AG04450 (cell line): ENCODE measurements at places on chromosomes 11 and 22. TPM values are rescaled to one million over a fixed set of nuclear protein-coding genes. Genes with fewer than 3 reads are reported as not detected.
A peak's percentile ranks its signal among the peaks of the same experiment; 100 is the strongest.

- DNase-seq, result no peak
Measured at GRCh38 chr11:44860346-44860745, 90.3 kb downstream of the TP53I11 start.

DNA sequence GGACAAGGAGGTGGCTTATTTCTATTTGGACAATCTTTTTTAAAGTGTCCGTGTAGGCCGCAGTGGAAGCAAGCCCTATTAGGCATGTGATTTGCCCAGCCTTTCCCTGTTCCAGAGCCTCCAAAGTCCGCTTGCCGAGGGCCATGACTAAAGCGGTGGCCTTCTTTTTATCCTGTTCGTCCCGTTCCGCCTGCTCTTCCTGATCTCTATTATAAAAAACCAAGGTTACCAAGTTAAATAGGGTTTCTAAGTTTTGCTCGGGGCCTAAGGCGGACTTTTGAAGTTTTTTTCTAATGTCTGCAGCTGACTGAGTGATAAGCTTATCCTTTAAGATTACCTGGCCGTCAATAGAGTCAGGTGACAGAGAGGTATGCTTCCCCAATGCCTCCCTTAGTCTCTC lies 21.6 kb upstream of the MUC15 start:
- no peak for DNase-seq

DNA sequence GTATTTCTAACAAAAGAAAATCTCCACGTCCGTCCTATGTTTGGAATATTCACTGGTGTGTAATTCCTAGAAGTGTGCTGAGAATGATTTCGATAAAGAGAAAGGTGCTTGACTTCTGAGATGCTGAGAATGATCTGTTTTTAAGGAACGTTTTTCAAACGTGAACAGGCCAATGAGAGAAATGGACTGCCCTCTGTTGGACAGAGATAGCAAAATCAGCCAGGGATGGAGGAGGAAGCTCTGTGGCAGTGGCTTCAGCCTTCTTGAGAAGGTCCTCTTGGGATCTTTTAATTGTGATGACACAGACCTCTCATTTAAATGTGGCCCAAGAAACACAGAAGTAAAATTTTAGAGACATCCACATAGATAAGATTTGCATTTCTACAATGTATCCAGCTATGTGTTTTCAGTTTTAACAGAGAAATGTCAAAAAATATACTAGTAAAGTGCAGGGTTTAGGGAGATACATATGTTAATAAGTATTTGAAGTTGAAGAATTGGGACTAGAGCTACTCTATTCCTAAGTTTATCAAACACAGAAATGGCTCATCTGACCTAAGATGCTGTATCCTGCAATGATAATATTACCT lies 84.0 kb upstream of the RCN1 start:
- peak; percentile 6 for DNase-seq

DNA sequence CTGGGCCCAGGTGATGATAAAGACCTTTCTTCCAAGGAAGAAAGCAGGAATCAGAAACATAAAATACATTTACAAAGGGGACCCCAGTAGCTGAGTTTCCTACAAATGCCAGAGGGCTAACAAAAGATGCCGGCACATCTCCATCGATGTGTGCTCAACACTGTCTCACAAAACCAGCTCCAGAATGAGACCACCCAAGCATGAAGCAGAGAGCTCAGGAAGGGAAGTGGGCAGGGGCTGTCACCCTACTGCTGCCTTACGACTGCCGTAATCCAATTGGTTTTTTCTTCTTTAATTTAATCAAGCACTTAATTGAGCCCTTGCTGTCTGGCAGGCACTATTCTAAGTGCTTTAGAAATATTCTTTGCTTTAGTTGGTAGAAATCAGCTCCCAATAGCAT lies 26.1 kb downstream of the SMCO4 start:
- no peak for DNase-seq

- DNase-seq, result peak; percentile 36
Measured at GRCh38 chr22:30947816-30948454, 20.6 kb downstream of the MORC2 start.

GRCh38 chr11:44399968-44400367 lies 90.0 kb upstream of the ALX4 start:
- DNase-seq, result no peak

GRCh38 chr11:67504950-67505581 lies at the start of gene PITPNM1:
Gene PITPNM1 (minus strand): TSS chr11:67505363. CDS start chr11:67504180, 1,183 bp downstream.
- no peak for DNase-seq

DNA sequence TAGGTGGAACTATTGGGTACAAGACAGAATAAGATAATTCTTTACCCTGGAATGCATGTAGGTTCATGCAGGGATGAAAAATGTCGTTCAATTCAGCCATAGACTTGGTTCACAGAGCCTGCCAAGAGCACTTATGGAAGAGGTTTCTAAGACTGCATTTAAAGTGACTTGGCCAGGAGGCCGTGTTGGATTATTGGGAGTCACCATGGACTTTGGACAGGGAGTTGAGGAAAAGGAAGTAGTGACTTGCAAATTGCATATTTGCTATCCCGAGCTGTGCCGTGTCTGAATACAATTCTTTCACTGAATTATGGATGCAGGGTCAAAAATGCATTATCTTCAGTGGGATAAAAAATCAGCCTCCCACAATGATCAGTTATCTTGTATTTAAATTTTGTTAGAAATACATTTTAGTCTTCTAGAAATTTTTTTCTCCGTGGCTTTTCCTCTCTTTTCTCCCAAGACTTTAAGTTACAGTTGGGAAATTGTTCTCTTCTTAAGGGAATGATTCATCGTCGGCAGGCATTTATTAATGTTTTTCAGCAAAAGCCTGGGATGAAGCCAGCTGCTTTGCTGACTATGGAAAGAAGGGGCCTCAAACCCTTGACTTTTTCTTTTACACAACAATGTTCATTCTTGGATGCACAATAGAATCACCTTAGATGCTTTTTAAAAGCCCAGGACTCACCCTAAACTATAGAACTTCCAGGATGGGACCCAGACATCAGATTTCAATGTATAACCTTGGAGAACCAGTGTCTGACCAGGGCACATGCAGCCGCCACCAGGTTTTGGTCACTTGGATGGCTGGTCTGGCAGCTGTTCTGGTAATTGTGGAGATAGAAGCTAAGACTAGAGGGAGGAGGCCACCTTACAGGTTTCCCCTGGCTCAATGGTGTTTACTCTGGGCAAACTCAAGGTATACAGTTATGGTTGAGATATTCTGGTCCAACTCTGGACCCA lies 70.8 kb downstream of the FAT3 start:
- no peak for DNase-seq

DNA sequence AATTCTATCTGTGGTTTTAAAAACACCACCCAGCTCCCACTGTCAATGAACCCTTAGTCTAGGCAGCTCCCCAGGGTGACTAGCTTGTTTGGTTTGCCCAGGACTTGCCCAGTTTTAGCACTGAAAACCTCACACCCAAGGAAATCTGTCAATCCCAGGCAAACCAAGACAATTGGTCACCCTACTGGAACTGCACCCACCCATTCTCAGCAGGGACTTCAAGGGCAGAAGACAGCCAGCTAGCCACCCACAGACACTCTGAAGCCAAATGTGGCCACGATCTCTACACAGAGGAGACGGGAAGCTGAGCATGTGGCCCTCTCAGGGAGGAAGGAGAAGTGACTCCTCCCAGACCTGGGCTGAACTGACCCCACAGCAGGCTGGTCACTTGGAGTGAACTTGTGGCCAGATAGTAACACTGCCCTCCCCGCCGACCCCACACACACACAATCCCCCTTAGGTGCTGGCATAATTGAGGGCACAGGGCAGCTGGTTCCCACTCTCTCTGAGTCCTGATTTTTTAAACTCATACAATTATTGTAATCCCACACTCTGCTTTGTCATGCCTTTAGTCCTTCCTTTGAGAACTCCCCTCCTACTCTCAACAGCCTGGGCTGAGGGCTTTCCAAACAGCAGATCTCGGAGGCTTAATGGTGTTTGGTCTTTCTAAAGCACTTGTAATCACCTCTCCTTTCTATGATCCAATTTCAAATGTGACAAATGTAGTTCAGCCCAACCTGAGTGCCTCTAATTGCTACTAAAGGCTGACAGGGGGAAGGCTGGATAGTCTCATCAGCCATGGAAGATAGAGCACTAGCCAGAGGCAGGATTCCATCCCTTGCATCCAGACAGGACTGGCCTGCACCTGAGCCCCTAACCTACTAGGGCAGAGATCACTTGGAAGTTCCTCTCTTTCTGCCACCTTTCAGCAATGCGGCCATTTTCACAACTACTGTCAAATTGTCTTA lies 74.7 kb upstream of the DRD2 start:
- no peak for DNase-seq

DNA sequence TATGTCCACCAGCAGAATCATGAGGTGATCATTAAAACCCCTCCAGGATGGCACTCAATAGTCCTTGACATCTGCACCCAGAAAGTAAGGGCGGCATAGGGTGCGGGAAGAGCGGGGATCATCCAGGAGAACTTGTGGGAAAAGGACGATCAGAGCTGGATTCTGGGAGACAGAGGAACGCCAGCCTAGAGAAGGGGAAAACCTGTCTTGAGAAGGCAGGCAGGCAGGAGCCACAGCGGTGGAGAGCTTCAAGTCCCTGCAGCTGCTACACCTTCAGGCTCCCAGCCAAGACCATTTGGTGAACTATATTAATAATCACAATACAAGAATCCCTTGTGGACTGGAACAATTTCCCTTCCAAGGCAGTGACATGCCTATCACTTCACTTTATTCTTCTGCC lies 134.3 kb downstream of the BUD13 start:
- no peak for DNase-seq

DNA sequence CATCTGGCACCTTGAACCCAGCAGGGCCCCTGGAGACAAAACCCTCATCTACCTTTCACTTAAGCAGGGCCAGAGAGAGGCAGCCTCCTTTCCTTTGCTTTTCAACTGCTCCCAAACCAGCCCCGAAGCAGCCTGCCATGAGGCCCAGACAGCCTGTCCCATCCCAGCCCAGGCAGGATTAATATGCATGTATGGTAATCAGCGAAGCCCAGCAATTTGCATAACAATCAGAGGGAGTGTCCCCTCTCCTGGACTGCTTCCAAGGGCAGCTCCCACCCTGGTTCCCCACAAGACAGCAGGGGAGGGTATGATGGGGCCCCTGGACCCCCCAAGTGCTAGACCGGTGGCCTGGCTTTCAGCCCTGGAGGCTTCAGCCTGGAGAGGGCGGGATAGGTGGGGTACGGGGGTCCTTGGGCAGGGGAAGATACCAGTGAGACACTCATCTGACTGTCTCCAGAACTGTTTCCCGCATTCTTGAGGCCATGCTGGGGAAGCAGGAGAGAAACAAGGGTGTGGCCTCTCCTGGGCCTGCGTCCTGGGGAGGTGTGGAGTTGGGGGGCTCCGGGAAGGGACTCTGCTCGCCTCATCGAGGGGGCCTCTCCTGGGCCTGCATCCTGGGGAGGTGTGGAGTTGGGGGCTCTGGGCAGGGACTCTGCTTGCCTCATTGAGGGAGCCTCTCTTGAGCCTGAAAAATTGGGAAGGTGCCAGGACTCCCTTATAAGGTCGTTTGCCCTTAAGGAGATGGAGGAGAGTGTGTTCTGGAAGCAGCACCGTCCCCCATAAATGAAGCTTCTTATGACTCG lies 93.2 kb upstream of the PRR5 start:
- no peak for DNase-seq

GRCh38 chr11:35017528-35018342 lies 101.3 kb downstream of the PDHX start:
- no peak for DNase-seq

DNA sequence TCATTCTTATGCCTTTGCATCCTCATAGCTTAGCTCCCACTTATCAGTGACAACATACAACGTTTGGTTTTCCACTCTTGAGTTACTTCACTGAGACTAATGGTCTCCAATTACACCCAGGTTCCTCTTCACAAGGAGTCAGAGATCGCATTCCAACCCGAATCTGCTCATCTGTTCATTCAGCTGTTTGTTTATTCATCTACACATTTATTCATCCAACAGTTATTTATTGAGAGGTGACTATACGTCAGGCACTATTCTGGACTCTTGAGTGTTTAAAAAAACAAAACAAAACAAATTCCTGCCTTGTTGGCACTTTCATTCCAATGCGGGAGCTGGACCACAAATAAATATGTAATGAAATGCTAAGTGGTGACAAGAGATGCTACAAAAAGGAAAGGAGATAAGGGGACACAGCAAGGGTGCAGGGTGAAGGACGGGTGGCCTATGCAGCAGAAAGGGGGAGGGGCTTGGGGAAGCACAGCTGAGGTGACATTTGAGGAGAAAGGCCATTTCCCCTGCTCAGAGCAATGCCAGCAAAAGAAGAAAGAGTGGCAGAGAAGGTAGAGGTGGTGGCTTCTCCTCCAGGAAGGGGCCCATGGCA lies 393.8 kb upstream of the SYN3 start:
- DNase-seq, result no peak

DNA sequence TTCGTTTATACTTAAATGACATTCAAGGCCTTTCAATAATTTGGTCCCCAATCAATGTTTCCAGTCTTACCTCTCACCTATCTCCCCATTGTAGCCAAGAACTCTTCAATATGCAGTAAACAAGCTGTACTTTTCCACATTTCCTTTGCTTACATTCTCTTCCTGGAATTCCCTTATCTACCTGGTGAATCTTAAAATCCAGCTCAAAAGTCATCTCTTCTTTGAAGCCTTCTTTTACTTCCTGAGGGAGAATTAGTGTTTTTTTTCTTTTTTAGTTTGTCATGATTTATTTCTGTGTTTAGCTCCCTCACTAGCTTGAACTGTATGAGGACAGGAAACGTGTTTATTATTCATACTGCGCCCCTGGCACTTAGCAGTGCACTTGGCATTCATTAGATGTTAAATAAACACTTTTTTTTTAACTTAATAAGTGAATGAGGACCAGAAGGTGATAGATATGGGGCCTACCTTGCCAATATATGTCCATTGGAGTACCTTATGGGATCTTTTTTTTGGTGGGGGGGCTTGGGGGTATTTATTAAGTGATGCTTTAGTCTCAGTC lies 4.9 kb upstream of the PTS start:
- no peak for DNase-seq

- DNase-seq, result no peak
Measured at GRCh38 chr11:20020198-20020597, 140.1 kb downstream of the DBX1 start.

GRCh38 chr11:88402192-88402715 lies 64.7 kb upstream of the CTSC start:
- DNase-seq, result peak; percentile 82

DNA sequence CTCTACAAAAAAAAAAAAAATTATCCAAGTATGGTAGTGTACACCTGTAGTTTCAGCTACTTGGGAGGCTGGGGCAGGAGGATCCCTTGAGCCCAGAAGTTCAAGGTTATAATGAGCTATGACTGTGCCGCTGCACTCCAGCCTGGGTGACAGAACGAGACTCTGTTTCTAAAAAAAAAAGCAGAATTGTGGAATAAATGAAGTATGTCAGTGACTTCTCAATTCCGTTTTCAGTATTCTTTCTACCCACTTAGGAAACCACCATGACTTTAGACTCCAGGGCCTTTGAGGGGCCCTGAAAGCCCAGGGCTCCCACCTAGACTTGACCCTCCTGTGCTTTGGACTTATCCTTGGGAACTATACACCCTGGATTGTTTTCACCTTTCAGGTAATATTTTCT lies 6.5 kb upstream of the NUP160 start:
- no peak for DNase-seq

Gene A4GALT
- 1.8 and 2.7 TPM in 2 replicates for polyA plus RNA-seq

Gene SLCO2B1
- polyA plus RNA-seq, result not detected in 2 replicates

Gene MMP10
- 0.87 and 0.97 TPM in 2 replicates for polyA plus RNA-seq

Gene C11orf97
- not detected in 2 replicates for polyA plus RNA-seq

Gene MN1
- 2.7 and 4.4 TPM in 2 replicates for polyA plus RNA-seq

Gene PKDREJ
- 0.01 TPM in 2 replicates for polyA plus RNA-seq

Gene ACR
- not detected in 2 replicates for polyA plus RNA-seq

Gene TPBGL
- 0.02 TPM in 1 of 2 replicates, not detected in the other for polyA plus RNA-seq

Gene KRTAP5-2
- polyA plus RNA-seq, result not detected in 2 replicates

Gene RAG2
- not detected in 2 replicates for polyA plus RNA-seq
